ENCODE measurements at places on chromosomes 7 and 10.

DNA sequence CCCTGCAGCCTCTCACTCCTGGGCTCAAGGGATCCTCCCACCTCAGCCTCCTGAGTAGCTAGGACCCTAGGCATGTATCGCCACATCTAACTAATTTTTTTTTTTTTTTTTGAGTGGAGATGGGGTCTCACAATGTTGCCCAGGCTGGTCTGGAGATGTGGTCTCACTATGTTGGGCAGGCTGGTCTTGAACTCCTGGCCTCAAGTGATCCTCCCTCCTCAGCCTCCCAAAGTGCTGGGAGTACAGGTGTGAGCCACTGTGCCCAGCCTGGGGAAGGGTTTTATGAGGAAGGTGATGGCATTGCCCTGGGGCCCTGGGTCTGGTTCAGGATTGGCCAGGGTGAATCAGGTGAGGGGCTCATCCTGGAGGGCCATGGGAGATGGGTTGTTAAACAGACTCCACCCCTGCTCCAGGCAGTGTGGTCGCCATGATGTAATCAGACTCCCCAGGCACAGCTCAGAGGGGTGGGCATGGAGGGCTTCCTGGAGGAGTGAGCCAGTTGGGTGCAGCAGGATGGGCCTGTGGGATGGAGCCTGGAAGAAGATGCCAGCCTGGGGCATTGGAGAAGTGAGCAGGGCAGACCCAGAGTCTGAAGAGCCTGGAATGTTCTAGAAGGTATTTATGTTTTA is 82.7 kb downstream of the MYL10 start:
- DNase-seq, result no peak

- no peak for DNase-seq
Measured at GRCh38 chr10:73788864-73789658, 3.7 kb downstream of the ZSWIM8 start.

GRCh38 chr10:31317652-31318381 is 1.2 kb upstream of the ZEB1 start:
- no peak for DNase-seq

DNA sequence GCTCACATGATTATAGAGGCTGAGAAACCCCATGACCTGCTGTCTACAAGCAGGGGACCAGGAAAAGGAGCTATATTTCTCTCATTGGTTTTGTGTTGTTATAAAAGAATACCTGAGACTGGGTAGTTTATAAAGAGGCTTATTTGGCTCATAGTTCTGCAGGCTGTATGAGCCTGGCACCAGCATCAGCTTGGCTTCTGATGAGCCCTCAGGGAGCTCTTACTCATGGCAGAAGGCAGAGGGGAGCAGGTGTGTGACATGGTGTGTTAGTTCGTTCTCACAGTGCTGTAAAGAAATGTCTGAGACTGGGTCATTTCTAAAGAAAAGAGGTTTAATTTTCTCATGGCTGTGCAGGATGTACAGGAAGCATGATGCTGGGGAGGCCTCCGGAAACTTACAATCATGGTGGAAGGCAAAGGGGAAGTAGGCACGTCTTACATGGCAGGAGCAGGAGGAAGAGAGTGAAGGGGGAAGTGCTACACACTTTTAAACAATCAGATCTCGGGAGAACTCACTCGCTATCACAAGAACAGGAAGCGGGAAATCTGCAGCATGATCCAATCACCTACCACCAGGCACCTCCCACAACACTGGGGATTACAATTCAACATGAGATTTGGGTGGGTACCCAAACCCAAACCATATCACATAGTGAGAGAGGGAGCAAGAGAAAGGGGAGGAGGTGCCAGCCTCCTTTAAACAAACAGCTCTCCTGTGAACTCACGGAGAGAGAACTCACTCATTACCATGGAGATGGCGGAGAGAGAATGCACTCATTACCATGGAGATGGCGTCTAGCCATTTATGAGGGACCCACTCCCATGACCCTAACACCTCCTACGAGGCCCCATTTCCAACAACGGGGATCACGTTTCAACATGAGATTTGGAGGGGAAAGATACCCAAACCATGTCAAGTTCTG is 133.4 kb downstream of the JCAD start:
- DNase-seq, result no peak

DNA sequence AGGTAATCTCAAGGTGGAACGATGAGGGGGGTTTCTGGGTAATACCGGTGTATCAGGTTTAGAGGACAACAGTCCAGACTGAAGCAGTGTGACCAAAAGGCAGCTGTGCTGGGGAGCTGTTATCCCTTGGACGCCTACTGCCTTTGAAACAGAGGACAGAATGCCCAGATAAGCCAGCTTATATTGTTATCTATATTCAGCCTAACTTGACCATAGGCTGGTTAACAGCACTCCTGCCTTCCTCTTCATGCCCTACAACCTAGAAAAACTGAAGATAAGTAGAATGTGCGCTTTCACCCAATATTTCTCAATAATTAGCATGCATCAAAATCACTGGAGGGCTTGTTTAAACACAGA is 44.9 kb downstream of the IL6 start:
- no peak for DNase-seq

- peak; percentile 48 for DNase-seq
Measured at GRCh38 chr10:50740293-50740648, 535 bp downstream of the ASAH2B start.

- peak; percentile 67 for DNase-seq
Measured at GRCh38 chr10:49569031-49569631, 30.2 kb upstream of the ERCC6 start.

- no peak for DNase-seq
Measured at GRCh38 chr7:103003004-103003403, 71.6 kb downstream of the FBXL13 start.

DNA sequence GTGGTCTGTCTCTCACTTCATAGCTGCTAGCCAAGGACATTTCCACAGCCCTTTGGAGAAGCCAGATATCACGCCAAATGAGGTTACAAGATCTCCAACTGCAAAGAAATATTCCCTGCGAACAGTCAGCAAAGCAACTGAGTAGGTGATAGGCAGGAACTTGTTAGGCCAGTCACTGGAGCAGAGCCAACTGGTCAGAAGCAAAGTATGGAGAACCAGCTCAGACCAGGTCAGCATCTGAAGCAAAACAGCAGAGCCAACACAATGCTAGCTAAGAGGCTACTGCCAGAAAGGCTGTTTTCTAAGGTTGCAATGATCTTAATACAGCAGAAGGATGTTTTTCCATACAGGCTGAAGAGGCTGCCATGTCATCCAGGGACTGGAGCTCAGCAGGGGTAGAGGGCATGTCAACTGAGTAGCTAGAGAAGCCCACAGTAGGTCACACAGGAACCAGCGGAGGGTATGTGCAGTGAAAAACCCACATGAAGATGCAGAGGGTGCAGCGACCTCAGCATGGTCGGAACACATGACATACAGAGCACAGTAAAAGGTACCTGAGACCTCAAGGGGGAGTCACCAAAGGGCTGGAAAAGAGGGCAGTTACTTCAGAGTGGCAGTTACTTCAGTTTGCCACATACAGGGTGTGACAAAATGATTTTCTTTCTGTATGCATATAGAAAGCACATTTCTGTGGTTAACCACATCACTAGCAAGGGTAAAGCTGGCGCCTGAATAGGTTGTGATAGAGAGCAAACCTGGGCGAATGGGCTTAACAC is 8.9 kb downstream of the SEC31B start:
- DNase-seq, result no peak

GRCh38 chr10:18000601-18001000 is 48.9 kb downstream of the SLC39A12 start:
- DNase-seq, result no peak

DNA sequence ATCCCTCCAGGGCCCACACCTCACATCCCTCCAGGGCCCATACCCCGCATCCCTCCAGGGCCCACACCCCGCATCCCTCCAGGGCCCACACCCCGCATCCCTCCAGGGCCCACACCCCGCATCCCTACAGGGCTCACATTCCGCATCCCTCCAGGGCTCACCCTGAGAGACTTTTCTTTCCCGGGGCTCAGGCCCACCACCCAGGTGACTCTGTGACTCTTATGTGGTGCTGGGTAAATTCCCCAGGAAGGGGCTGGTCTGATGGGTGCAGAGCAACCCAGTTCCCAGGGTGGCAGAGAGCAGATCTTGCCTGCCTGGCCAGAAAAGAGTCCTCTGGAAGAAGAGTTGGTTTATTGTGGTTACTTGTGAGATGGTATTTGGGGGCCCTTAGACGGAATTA is 290.7 kb downstream of the TCERG1L start:
- DNase-seq, result no peak

DNA sequence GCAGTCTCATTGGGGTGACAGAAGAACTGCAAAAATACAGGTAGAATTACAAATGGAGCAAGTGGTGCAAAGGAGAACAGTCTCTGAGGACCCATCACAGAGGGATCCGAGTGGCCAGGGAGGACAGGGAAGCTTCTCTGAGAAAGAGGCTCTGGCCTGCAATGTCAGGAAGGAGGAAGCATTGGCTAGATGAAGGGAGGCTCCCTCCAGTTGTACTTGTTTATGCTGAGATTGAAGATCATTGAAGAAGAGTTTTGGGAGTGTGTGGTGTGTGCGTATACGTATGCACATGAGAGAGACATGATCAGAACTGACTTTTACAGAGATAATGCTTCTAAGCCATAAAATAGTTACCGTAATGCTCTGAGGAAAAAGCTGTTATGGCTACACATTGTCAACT is 274.7 kb upstream of the FZD8 start:
- no peak for DNase-seq

DNA sequence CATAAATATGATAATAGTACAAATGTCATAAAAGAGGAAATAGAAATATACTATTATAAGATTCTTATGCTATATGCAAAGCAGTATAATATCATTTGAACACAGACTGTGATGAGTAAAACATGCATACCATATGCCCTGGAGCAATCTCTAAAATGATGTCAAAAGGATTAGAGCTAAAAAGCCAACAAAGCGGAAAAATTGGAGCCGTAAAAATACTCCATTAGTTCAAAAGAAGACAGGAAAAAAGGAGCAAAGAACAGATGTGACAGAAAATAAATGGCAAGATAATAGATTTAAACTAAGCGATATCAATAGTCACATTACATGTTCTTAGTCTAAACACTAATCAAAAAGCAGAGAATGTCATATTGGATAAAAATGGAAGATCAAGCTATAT is 191.0 kb upstream of the PLPP4 start:
- DNase-seq, result no peak

DNA sequence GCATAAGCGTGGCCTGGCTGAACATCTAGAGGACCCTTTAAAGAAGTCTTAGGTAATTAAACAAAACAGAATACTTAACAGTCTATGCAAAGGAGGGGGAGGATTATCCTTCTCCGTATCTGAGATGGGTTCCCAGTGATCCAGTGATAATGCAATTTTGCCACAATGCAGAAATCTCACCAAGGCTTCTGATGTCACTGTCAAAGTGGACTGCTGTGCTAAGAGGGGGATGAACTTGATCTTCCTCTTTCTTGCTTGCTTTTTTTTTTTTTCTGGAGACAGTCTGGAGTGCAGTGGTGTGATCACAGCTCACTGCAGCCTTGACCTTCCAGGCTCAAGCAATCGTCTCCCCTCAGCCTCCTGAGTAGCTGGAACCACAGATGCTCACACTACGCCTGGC is 30.8 kb downstream of the GATA3 start:
- no peak for DNase-seq

DNA sequence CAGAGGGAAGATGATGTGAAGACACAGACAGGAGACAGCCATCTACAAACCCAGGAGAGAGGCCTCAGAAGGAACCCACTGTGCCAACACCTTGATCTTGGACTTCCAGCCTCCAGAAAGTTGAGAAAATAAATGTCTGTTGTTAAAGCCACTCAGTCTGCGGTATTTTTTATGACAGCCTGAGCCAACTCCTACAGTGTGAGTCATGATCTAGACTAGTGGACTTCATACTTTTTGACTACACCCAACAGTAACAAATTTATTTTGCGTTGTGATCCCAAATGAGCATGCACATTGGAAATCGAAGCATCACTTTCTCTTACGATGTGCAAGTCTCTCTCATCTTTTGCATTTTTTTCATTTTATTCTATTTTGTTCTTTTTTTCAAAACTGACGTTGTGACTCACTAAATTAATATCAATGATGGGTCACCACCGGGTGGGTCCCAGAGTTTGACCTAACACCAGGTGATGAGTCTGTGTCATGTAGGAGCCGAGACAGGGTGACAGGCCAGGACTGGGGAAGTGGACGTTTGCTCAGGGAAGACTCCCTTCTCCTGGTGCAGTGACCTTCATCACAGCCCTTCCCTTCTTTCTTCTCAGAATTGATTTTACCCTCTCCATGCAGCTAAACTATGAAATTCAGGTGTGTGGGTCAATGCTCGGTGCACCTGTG is 28.9 kb downstream of the PHYH start:
- peak; percentile 46 for DNase-seq

DNA sequence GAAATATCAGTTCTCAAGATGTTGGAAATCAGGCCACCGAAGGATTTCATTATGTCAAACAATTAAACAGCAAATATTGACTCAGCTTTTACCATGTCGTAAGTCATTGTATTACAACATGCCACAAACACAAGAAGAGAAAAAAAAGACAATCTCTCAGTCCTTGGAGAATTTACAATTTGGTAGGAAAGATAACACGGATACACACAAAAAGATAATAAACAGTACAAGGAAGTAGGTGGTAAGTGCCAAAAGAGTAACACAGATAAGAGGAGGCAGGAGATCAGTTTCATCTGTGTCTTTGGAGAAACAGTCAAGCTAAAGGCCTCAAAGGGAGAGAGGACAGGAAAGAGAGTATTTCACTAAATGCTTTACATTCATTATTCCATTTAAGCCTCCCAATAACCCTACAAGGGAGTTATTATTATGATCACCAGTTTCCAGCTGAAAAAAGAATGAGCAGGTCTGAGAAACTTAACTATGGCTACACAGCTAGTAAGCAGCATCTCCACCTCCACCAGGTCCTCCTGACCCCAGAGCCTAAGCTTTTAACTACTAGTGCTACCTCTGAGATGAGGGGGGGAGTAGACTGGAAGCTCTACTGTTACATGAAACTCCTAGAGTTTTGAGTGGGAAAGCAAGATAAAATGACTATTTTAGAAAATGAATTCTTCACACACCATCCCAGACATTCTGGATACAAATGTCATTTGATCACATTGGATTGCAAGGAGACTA is 13.9 kb upstream of the DNAJC1 start:
- no peak for DNase-seq

- no peak for DNase-seq
Measured at GRCh38 chr10:18230794-18231193, 90.6 kb downstream of the CACNB2 start.

- DNase-seq, result no peak
Measured at GRCh38 chr7:56213574-56213973, 97.4 kb upstream of the NUPR2 start.

DNA sequence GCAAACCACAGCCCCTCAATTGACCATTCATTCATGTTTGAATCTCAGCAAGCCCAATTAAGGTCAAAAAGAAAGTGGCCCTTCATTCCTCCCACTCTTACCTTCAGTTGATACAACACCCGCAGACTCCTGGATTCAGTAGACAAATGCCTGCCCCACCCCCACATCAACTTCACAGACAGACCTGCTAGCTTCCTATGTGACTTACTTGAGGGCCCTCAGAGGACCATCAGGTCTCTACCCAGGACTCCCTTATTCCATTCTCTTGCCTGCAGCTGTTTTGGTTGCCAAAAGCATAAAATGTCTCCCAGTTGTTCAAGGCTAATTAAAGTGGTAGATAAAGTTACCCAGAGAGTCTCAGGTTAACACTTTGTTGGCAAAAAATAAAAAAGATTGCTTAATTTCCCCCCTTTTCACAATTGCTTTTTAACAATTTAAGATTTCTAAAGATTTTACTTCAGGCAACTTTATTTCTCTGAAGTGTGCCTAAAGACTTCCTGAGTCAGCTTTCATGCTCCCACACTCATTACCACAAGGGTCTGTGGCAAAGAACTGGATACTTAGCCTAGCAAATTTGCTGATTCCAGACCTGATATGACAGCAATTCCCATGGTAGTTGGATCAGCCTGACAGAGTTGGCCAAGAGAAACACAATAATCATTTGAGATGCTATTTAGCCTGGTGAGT is 3.3 kb upstream of the MTERF1 start:
- no peak for DNase-seq
